ENCODE measurements at places on chromosomes 7 and 10.
A peak's percentile ranks its signal among the peaks of the same experiment; 100 is the strongest.

- no peak for DNase-seq
These were observed 93.6 kb downstream of the CACNB2 start for GRCh38 chr10:18233775-18234174.

DNA sequence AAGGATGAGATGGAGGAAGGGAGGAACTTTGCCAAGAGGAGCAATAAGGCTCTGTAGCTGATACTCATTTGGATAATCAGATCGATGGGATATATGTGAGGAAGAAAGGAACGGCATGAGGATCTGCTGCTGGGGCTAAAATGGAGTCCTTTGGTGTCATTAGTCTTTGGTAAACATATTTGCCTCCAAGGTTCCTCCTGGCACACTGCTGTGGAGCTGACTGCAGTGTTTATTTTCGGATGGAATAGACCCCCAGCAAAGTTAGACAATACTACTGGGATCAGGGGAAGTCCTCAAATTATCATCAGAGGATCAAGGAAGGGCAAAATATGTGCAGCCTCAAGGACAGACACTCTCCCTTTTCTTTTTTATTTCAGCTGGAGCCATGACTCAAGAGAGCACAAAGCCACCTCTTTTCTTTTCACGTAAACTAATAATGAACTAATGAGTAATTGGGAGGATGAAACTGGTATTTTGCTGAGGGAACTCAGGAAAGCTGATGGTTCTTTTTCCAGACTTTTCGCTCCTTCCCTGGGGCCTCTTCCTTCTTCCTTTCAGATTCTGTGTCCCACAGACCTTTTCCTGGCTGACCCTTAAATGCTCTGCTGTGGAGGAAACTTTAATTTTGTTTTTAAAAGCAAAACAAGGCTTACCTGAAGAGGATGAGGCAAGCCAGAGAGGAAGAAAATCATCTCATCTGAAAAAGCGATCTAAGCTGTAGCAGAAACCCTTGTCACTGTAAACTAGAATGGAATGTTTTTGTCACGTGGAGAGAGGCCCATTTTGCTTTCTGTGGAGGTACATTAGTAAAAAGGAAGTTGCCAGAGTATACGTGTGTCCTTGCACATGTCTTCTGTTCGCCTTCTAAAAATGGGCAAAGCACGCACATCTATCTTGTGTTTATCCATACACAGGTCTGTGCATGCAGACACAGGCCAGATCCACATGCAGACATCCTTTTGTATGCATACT lies 33.3 kb downstream of the LRMDA start:
- DNase-seq, result no peak

DNA sequence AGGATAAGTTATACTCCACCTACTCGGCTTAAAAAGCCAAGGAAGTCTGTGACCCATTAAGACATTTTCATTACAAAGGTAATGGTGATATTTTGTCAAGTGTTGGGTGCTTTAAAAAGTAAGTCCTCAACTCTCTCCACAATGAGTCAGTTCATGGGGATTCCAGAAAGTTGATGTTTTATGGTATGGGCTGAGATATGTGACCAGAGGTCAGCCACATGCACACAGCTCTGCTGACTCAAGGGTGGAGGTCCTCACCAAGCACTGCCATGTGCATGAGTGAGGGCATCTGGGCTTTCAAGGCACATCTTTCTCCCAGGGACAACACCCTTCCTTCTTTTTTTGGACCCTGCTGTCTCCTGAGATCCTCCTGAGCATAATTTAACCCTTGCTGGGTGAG lies 292.9 kb downstream of the PTEN start:
- DNase-seq, result no peak

DNA sequence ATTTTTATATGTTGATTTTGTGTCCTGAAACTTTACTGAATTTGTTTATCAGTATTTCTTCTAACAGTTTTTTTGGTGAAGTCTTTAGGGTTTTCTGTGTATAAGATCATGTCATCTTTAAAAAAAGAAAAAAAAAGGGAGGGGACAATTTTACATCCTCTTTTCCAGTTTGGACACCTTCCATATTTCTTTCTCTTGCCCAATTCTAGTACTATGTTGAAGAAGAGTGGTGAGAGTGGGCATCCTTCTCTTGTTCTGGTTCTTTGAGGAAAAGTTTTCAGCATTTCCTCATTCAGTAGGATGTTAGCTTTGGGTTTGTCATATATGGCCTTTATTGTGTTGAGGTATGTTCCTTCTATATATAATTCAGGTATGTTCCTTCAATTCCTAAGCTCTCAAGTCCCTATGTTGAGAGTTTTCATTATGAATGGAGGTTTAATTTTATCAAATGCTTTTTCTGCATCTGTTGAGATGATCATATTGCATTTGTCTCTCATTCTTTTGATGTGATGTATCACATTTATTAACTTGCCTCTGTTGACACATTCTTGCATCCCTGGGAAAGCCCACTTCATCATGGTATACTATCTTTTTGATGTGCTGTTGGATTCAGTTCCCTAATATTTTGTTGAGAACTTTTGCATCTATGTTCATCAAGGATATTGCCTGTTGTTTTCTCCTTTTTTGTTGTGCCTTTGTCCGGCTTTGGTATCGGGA lies 12.1 kb downstream of the TAS2R40 start:
- no peak for DNase-seq

- peak; percentile 90 for DNase-seq
These were observed 32.9 kb upstream of the BPGM start for GRCh38 chr7:134613623-134614347.

All from amniotic stem cell (primary cell).